Lung (tissue), 17 donors: ENCODE measurements at places on chromosomes 1 and 21. TPM values are rescaled to one million over a fixed set of nuclear protein-coding genes. Genes with fewer than 3 reads are reported as not detected.
A peak's percentile ranks its signal among the peaks of the same experiment; 100 is the strongest.

DNA sequence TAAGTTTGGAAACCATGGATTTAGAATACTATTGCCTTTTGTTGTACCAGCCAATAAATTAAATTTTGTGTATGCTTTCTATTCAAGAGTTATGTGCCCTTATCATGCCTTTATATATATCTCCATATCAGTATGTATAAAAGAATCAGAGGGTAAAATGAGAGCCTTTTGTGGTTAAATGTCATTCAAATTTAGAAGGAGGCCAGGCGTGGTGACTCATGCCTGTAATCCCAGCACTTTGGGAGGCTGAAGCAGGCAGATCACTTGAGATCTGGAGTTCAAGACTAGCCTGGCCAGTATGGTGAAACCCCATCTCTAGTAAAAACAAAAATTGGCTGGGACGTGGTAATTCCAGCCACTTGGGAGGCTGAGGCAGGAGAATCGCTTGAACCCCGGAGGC is 88.9 kb downstream of the XPR1 start:
- no peak for DNase-seq

DNA sequence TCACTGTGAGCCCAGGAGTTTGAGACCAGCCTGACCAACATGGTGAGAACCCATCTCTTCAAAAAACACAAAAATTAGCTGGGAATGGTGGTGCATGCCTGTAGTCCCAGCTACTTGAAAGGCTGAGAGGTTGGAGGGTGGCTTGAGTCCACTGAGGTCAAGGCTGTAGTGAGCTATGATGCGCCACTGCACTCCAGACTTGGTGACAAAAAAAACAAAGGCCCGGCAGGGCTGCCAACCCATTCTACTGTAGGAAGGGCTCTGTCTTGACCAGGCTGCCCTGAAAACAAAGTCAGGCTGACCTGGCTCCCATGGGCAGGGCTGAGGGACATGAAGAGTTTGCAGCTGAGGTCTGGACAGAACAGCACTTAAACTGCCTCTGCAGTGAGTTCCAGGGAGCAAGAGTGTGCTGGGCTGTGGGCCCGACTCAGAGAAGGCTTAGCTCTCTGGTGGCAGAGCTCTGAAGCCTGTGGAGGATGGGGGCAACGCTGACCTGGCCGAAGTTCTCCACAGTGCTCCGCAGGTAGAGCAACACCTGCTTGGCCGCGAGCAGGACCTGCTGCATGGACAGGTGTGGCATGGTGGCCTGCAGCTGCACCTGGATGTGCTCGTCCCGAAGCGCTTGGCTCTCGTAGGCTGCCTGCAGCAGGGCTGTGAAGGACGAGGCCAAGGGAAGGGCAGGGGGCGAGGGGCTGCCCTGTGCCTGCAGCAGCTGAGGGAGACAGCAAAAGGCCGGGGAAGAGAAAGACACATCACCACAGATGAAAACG is 42.4 kb downstream of the URB1 start:
- no peak for DNase-seq

- no peak for DNase-seq
Observed at GRCh38 chr1:221829327-221830015, 87.6 kb upstream of the DUSP10 start.

DNA sequence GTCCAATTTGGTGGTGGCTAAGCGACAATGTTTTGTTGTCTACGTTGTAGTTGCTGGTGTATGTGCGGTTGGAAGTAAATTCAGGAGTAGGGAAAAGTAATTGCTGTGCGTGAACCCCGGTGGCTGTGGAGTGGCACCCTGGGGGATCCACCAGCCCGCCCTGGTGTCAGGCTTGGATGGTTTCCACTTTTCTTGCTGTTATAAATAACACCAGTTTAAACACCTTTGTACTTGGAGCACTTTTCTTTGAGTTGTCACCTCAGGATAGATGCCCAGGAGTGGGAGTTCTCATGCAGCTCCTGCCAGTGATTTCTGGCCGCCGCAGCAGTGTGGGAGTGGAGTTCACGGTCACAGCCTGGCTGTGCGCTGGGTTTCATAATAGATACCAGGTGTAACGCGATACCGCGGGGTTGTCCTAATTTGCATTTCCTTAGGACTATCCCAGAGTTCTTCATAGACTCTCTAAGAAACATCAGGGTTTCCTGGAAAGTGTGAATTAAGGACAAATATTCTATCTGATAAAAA is 12.8 kb upstream of the TMEM200B start:
- DNase-seq: no peak

- peak; percentile 53 for DNase-seq
Observed at GRCh38 chr1:61083013-61083806, 849 bp downstream of the NFIA start.

- DNase-seq: peak; percentile 27
Observed at GRCh38 chr21:44618504-44618903, 6.6 kb downstream of the KRTAP10-8 start.

- no peak for DNase-seq
Observed at GRCh38 chr1:85058311-85058710, 10.0 kb upstream of the MCOLN3 start.

GRCh38 chr1:164880644-164881043 is 321.7 kb downstream of the PBX1 start:
- no peak for DNase-seq

GRCh38 chr21:35614396-35614921 is 445.9 kb downstream of the SETD4 start:
- no peak for DNase-seq

DNA sequence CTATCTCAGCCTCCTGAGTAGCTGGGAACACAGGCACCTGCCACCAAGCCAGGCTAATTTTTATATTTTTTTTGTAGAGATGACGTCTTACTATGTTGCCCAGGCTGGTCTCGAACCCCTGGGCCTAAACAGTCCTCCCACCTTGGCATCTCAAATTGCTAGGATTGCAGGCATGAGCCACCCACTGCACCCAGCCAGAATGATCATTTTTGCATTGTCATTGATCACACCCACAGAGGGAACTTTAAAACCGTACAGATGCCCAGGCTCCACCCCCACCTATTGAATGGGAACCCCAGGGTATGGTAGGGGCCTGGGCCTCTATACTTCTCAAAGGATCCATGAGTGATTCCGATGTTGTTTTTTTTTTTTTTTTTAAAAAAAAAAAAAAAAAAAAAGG is 36.7 kb downstream of the ETNK2 start:
- DNase-seq: no peak

DNA sequence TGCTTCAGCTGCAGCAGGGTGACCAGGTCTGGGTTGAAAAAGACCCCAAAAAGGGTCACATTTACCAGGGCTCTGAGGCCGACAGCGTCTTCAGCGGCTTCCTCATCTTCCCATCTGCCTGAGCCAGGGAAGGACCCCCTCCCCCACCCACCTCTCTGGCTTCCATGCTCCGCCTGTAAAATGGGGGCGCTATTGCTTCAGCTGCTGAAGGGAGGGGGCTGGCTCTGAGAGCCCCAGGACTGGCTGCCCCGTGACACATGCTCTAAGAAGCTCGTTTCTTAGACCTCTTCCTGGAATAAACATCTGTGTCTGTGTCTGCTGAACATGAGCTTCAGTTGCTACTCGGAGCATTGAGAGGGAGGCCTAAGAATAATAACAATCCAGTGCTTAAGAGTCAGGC is 2.9 kb downstream of the C1QA start:
- no peak for DNase-seq

CFAP74 gene
- total RNA-seq: 20.8 TPM

ASTN1 gene
- total RNA-seq: 0.09 TPM

- DNase-seq: no peak
Observed at GRCh38 chr1:117335376-117336086, 31.7 kb upstream of the MAN1A2 start.

DNA sequence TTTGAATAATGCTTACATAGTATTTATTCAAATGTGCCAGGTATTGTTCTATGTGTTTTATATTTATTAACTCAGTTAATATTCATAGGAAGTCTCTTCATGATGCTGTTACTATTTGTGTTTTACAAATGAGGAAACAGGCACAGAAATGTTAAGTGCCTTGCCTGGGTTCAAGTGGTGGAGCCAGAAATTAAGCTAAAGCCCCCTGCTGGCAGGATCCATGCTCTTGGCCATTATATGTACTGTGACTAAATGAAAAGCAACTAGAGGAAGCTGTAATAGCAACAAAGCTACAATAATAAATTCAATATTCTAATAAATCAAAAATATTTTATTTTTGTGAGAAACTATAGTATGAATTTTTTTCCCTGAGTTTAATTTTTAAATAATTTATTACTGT is 30.0 kb downstream of the IARS2 start:
- DNase-seq: no peak

GRCh38 chr1:177981200-177981599 is 11.3 kb upstream of the SEC16B start:
- no peak for DNase-seq

DNA sequence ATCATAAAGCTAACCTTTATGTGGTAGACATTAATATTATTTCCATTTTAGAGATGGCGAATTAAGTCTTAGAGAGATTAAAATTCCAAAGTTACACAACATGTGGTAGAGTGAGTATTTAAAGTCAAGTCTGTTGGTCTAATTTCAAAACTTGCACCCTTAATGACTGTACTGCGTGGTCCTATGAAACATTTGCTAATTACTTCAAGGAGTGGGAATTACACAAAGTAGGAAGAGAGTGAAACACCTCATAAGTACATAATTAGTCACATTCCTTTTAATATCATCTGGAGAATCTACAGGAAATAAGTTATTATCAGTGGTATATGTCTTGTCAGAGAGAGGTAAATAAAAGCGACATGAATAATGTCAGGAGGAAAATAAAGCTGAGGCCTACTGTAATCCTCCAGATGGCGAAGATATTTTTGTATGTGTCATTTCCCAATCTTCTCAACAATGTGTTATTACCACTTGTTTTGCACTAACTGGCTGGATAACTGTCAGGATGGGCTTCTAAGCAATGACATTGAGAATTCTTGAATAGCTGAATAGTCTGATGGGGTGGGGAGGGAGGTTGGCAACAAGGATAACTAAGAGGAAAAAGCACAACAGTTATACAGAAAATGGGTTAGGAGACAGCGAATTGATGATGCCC is 95.5 kb downstream of the TNFSF18 start:
- no peak for DNase-seq

GPR52 gene
- 2.6 TPM for total RNA-seq

NFIA gene
- 60.9 TPM for total RNA-seq

DYNLT4 gene
- 1.7 TPM for total RNA-seq

- DNase-seq: no peak
Observed at GRCh38 chr1:235644693-235645305, 4.8 kb downstream of the GNG4 start.

GRCh38 chr1:8035289-8035688 is 9.2 kb upstream of the ERRFI1 start:
- DNase-seq: no peak

MTFR1L gene
- 35.9 TPM for total RNA-seq

- peak; percentile 89 for DNase-seq
Observed at GRCh38 chr1:203296460-203297073, 8.8 kb upstream of the BTG2 start.

GRCh38 chr1:199161319-199161680 is 522.5 kb downstream of the PTPRC start:
- DNase-seq: no peak

RHD gene
- 2.2 TPM for total RNA-seq

- DNase-seq: no peak
Observed at GRCh38 chr1:200146100-200146499, 118.6 kb downstream of the NR5A2 start.

- DNase-seq: peak; percentile 79
Observed at GRCh38 chr1:205488074-205488723, 16.3 kb upstream of the CDK18 start.

DNA sequence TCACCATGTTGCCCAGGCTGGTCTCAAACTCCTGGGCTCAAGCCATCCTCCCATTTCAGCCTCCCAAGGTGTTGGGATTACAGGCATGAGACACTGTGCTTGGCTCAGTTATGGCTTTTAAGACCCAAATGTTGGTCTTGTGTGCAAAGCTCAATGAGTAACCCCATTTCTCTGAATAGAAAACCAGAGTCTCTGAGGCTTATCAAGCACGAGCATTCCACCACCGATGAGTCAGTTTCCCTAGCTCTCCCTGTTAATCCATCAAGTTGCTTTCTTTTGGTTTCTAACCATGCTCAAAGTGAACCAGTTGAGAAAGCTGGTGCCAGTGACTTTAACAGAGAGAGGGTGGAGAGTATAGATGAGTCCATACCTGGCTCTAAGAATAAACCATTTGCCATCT is 350.9 kb upstream of the ADGRL2 start:
- no peak for DNase-seq

ACTL8 gene
- not detected for total RNA-seq

DNA sequence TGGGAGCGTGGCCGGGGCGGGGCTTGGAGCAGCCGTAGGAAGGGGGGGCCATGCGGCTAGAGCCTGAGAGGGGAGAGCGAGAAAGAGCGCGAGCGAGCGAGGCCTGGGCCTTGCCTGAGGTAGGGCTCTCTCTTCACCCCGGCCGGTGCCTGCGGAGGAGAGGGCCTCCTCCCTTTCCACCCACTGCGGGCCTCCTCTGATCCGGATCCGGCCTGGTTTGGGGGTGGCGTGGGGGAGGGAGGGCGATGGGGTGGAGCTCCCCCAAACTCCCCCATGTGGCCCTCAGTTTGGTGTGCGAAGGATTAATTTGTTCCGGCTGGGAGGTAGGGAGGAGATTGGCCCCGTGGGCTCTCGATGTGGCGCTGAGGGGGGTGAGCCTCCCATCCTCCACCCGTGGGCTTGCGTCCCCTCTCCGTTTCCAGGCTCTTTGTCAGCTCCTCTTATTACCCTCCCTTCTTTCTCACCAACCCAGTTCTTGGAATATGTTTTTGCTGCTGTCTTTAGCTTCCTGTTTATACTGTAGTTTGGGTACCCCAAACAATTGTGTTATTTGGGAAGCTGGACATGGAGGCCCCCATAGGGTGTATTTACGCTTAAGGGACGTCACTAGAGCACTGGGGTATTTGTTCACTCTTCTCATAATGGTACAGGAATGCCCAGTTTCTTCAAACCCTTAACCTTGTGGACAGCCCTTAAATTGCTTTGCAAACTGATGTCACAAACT is 685 bp downstream of the UBAP2L start:
- peak; percentile 66 for DNase-seq

TOMM40L gene
- total RNA-seq: 4.9 TPM

DNA sequence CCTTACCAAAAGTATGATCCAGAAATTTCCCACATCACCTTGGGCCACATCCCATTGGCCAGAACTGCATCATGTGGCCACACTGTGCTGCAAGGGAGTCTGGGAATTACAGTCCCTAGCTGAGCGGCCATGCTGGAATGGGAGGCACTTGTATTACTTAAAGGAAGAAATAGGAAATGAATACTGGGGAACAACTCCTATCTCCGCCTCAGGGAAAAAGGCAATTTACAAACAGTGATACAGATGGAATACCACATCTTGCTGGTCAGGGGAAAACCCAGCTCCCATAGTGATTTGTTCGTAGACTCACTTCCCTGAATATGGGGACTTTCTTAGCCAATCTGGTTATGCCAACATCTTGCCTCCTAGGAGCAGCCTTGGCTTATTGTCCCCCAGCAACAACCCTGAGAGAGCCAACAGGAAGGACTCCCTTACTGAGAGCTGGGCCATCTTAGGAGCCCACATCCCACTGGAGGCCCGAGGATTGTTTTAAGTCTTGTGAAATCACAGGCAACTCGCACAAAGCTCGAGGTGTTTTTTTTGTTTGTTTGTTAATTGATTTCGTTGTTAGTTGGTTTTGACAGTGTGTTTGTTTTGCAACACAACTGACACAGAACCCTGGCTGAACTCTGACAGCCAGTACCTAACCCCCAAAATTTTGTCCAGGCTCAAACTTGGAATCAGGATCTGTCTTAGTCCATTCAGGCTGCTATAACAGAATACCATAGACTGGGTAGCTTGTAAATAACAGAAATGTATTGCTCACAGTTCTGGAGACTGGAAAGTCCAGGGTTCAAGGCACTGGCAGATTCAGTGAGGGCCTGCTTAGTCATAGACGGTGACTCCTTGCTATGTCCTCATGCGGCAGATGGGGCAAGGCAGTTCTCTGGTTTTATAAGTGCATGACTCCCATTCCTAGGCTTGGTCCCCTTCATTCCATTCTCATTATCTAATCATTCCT is 14.9 kb downstream of the CDA start:
- DNase-seq: no peak
